ENCODE measurements at places on chromosomes 2 and 18.

DNA sequence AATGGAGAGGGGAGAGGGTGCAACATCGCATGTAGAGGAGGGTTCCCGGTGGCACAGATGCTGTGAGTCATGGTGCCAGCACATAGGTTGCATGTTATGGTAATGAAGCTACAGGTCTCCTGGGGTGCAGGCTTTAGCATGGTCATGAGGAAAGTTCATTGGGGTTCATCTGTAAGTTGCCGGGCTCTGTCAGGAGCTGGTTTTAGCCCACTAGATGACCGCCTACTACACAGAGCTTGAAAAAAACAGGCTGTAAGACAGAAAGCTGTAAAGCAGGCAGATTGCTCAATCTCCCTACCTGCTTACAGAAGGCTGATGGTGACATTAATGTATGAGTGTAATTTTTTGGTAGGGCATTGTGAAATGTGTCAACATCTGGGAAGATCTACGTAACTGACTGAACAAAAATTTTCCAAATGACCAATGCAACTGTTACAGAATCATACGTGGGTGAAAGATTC is 23.9 kb downstream of the DYSF start:
- no peak for DNase-seq

DNA sequence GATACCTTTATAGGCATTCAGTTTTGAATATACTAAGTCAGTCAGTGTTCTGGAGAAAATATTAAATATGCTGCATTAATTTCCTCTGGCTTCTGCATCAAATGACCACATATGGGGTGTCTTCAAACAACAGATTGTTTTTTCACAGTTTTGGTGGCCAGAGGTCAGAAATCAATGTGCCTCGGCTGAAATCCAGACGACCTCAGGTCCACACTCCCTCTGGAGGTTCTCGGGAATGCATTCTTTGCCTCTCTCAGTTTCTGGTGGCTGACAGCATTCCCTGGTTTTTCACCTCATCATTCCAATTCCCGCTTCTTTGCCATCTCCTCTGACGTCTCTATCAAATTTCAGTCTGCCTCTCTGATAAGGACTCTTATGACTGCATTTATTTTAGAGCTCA is 142.3 kb downstream of the ZNF407 start:
- DNase-seq = no peak

DNA sequence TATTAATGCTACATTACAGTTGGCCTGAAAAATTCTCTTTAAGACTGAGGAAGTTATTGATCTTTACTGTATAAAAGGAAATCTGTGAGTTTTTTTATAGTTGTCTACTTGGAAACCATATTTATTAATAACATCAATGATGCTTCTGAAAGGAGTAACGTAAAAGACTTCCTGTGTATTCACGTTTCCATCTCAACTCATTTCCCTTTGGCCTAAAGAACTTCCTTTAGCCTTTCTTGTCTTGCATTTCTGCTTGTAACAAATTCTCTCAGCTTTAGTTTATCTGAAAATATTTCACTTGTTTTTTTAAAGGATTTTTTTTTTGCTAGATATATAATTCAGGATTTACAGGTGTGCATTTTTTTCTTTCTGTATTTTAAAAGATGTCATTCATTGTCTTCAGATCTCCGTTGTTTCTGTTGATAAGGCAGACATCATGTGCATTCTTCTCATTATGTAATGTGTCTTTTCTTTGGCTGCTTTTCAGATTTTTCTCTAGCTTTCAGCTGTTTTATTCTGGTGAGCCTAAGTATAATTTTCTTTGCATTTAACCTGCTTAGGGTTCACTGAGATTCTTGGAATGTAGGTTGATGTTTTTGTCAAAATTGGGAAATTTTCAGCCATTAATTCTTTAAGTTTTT is 159.0 kb upstream of the DAPL1 start:
- DNase-seq = no peak

DNA sequence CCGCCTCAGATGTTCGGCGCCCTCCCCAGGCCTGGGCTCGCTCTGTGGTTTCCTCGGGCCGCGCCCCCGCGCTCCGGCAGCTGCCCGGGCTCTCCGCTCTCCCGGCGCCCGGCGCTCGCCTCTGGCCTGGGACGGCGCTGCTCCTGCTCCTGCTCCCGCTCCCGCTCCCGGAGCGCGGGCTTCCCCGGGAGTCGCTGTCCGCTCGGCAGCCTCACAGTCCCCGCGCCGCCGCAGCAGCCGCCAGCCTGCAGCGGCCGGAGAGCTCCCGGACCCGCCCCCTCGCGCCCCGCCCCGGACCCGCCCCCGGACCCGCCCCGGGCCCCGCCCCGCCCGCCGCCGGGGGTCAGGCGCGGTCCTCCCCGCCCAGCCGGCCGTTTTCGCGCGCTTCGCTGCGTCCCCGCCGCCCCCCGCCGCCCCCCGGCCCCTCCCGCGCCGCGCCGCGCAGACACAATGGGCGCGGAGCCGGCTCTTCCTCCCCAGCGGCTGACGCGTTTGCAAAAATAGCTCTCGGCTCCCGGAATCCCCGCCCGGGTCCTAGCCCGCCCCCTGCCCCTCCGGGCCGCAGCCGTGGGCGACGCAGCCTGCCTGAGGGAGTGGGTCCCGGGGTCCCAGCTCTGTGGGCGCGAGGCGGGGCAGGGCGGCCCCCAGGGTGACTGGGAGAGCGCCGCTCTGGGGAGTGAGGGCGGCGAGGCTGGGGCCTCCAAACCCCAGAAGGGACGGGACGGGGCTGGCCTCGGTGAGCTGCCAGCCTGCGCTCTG is at the start of gene ARL4C:
ARL4C (minus strand) TSS at position 247 of the 759 bp plus-strand sequence. CDS start 495 bp downstream, outside the sequence.
- DNase-seq = peak; percentile 86

DNA sequence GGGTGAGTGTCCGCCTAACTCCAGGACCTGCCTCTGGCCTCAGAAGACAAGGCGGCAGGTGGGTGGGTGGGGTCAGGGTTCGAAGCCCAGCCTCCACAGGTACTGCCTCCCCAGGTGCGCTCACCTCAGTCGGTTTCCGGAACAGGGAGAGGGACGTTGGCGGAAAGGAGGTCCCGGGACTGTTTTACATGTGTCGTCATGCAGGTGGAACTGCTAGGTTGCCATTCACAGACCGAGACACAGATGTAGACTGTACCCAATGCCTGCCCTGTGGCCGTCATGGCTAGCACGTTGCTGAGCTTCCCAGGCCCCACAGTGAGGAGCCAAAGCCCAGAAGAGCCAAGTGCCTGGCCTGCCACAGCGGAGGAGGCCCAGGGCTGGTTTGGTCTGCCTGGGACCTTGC is 284.0 kb upstream of the HS6ST1 start:
- peak; percentile 2 for DNase-seq

DNA sequence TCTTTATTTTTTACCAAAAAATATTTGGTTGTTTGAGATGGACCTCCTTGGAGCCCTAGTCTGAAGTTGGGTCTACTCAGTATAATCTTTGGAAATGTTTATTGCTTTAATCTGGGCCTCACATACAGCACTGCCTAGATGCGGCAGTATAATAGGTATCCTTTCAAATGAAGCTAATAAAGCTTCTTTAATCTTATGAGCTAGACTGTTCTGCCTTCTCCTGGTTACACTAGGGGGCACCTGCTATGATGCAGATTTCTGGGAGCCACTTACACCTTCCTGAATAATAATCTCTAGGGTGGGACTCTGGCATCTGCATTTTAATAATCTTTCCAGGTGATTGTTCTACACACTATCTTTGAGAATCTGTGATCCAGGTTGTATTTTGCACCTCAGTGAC is 169.7 kb upstream of the SESTD1 start:
- no peak for DNase-seq

GRCh38 chr2:160533482-160533881 is 39.9 kb upstream of the RBMS1 start:
- DNase-seq = no peak

GRCh38 chr2:174572556-174572955 is 25.0 kb downstream of the WIPF1 start:
- no peak for DNase-seq

DNA sequence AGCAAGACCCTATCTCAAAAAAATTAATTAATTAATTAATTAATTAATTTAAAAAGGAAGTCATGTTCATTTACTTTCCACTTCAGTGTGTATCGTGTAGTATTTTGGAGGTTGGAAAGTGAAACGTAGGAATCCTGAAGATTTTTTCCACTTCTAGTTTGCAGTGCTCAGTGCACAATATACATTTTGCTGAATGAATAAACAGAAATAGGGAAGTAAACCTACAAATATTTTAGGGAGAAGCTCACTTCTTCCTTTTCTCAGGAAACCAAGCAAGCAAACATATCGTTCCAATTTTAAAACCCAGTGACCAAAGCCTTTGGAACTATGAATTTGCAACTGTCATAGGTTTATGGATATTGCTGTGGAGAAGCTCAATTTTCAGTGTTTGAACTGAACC is 27.8 kb downstream of the SLC14A1 start:
- no peak for DNase-seq

GRCh38 chr2:106261871-106262321 is 67.8 kb upstream of the UXS1 start:
- no peak for DNase-seq

GRCh38 chr2:73896362-73897239 is 3.8 kb downstream of the ACTG2 start:
- DNase-seq = no peak

DNA sequence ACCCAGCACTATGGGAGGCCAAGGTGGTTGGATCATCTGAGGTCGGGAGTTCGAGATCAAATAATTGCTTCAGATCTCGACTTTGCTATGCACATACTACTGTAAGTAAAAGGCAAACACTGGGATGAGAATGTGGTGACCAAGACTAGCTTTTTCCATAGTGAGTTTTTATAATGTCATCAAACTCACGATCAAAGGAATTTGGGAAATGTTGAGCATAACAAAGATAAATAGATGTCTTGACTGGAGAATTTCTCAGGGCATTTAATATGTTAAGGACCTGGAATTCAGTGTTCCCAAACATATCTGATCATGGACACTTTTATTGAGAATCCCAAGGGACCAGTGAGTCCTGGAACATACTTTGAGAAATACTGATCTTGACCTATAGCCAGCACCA is 205.6 kb downstream of the ARHGAP15 start:
- DNase-seq = no peak

GRCh38 chr2:95525294-95526035 is 40.9 kb upstream of the TRIM43B start:
- no peak for DNase-seq

GRCh38 chr2:215787565-215788178 is 225.7 kb downstream of the MREG start:
- no peak for DNase-seq

DNA sequence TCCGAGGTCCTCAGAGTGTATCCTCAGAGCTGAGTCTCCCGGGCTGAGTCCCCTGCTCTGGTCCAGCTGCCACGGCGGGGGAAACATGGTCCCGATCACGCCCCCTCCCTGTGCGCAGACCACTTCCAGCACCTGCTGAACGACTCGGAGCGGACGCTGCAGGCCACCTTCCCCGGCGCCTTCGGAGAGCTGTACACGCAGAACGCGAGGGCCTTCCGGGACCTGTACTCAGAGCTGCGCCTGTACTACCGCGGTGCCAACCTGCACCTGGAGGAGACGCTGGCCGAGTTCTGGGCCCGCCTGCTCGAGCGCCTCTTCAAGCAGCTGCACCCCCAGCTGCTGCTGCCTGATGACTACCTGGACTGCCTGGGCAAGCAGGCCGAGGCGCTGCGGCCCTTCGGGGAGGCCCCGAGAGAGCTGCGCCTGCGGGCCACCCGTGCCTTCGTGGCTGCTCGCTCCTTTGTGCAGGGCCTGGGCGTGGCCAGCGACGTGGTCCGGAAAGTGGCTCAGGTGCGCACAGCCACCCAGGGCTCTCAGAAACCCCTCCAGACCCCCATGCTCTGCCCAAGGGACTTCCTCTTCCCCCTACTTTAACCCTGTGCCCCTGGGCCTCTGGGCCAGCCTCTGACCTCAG is 26.7 kb downstream of the GPC1 start:
- DNase-seq = peak; percentile 16

GRCh38 chr2:155839991-155840390 is 492.5 kb downstream of the NR4A2 start:
- no peak for DNase-seq

GRCh38 chr18:76389716-76390115 is 105.3 kb downstream of the ZNF516 start:
- DNase-seq = no peak

DNA sequence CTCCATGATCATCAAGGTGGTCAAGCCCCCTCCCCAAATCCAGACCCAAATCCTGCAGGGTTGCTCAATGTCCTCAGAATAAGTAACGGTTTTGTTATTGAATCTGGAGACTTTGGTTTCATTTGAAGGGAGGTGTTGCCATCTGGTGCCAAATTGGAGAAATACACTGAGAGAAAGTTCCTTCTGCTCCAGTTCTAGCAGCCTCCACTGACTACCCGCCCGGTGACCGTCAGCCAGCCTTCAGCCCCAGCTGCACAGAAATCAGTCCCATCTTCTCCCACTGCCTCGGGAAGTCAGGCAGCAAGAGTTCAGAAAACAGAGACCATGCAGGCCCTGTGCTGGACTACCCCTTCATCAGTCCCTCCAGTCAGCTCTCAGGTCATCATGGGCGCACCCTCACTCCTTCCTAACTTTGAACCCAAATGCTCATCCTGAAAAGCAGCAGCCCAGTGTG is 38.7 kb downstream of the PKDCC start:
- peak; percentile 35 for DNase-seq

DNA sequence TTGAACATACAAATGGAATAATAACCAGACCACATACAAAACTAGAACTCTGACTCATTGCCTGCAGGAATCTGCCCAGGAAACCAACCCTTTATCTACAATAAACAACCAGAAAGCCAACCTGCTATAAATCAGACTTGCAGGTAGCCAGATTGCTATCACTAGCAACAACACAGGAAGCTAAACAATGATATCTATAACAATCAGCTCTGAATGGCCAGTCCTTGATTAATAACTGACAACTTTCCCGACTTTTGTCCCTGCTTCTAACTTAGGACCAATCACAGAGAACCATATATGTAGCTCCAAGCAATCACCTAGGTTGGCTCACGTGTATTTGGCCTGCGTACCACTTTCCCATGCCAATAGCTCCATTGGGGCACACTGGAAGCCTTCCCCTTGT is 470.8 kb downstream of the RIT2 start:
- no peak for DNase-seq

GRCh38 chr18:23281626-23282436 is 146.5 kb downstream of the CABLES1 start:
- DNase-seq = no peak

DNA sequence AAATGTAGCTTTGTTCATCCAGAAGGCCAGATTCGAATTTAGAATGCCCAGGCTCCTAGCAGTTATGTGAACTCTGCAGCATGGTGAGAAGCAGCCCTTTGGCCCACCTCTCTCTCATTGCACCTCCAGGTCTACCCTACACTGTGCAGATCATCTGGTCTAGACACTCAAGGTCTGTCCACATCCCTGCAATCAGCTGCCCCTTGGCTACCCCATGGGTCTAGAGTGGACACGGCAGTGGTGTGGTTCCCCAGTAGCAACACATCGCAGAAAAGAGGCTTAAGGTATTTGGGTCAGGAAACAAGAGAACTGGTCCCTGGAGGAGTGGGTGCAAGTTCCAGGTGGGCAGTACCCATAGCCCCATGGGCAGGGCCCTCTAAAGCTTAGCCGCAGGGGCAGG is 76.6 kb upstream of the BCL2L11 start:
- DNase-seq = no peak

- no peak for DNase-seq
Observed at GRCh38 chr18:56337507-56337906, 300.9 kb downstream of the TXNL1 start.

Measured in activated T-cell treated with anti-CD3 and anti-CD28 coated beads, Interleukin-2, amount 50 U/mL, for 1 hour (primary cell).